ENCODE measurements at places on chromosomes 2 and 18.

GRCh38 chr2:43149482-43150107, 76.8 kb downstream of the ZFP36L2 start:
- DNase-seq: no peak

- no peak for DNase-seq
These were observed 6.1 kb downstream of the ARPC2 start for GRCh38 chr2:218223046-218223445.

GRCh38 chr18:22936515-22936914, 3.4 kb downstream of the RBBP8 start:
- DNase-seq: no peak

GRCh38 chr2:160207804-160208654, 8.0 kb upstream of the ITGB6 start:
- no peak for DNase-seq

GRCh38 chr2:202491514-202491913, 115.4 kb downstream of the BMPR2 start:
- DNase-seq: no peak

Data from effector CD8-positive, alpha-beta T cell (primary cell).